ENCODE measurements at places on chromosomes 5 and 9.

GRCh38 chr5:170478306-170478705 is 25.5 kb upstream of the KCNIP1 start:
- no peak for DNase-seq

GRCh38 chr5:132388244-132389050 is 18.9 kb downstream of the SLC22A5 start:
- no peak for DNase-seq

DNA sequence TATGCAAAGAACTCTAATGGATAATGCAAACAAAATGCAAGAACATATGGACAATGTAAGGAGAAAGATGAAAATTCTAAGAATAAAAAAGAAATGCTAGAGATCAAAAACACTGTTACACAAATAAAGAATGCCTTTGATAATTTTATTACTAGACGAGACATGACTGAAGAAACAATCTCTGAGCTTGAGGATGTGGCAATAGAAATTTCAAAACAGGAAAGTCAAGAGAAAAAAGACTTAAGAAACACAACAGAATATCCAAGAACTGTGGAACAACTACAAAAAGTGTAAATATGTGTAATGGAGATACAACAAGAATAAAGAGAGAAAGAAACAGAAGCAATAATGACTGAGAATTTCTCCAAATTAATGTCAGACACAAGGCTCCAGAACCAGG is 140.5 kb upstream of the ACOT12 start:
- DNase-seq: no peak

- DNase-seq: no peak
Observed at GRCh38 chr5:134512661-134512999, 12.8 kb upstream of the JADE2 start.

- DNase-seq: no peak
Observed at GRCh38 chr5:145941448-145942130, 5.2 kb downstream of the SH3RF2 start.

DNA sequence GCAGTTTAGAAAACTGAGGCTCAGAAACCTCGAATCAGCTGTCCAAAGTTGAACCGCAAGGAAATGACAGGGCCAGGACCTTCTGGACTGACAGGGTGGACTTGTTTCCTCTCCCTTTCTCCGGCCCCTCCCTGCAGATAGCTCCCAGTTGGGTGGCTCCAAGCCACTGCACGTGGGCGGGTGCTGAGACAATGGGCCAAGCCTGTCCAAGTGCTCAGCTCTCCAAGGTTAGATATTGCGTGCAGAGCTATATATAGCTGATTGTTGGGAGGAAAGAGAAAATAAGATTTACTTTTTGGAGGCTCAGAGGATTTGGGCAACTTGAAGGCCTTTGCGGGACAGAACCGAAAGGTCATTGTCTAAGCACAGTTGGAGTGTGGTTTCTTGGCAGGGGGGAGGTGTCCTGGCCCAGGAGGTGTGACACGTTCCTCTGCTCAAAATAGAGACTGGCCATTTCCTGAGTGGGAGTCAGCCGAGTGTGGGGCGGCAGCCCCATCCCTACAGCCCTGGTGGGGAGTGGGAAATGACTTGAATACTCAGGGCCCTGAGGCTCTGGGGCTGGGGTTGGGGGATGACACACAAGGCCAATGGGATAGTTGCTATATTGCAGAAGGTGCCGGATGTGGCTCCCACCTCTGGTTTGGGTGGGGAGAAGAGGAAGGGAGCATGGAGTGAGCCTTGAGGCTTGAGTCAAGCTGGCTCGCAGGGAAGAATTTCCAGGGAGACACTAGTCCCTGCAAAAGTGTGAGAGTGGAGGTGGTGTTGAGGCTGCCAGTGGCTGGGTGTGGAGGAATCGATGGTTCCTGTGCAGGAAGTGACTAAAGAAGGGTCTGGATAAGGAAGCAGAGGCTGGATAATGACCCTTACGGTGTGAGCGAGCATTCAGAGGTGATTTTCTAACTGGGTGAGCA is 44.4 kb upstream of the SMAD5 start:
- no peak for DNase-seq

DNA sequence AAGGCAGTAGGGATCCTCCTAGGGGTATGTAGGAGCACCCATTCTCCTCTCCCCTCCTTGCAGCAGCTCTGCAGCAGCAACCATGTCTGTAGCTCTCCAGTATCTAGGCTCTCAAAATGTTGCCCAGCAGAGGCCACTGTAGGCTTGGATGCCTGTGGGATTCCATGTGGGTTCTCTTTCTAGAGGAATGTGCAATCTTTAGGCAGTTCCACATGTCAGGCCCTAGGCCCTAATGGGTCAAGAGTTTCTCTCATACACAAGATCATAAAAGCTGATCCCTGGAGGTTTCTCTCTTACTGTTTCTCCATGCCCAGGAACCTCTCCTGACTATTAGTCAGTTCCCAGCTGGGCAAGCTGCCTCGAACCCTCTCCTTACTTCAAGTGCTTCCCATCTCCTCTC is 215.8 kb downstream of the FRMD3 start:
- no peak for DNase-seq

DNA sequence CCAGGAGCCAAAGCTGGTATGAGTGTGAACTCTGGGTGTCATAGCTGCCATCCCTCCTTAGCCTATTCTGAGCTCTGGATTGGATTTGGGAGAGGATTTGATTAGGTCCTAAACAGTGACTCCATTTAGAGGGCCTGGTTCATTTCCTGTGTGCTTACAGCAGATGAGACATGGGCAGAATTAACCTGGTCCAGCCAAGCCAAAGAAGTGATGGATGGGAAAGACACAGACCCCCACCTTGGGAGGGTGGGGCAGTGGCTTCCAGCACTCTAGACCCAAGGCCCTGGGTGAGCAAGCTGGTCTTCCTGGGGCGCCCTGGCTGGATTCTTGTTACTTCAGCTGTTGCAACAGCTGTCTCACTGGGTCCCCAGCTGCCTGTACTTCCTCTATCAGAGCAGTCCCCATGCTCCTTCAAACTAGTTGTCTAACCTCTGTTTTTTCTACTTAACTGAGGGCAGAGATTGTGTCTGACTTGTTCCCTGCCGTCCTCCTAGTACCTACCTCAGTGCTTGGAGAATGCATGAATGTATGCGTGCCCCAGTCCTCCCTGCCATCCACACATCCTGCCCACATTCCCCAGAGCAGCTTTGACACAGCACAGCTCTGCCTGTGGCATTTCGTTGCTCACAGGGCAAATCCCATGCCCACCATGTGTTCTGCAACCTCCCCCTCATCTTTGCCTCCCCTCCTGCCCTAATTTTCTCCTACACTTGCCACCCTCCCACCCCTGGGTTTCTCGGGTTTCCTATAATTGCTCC is 115.9 kb downstream of the RGS3 start:
- no peak for DNase-seq

- DNase-seq: no peak
Observed at GRCh38 chr9:89025553-89025952, 34.3 kb downstream of the S1PR3 start.

DNA sequence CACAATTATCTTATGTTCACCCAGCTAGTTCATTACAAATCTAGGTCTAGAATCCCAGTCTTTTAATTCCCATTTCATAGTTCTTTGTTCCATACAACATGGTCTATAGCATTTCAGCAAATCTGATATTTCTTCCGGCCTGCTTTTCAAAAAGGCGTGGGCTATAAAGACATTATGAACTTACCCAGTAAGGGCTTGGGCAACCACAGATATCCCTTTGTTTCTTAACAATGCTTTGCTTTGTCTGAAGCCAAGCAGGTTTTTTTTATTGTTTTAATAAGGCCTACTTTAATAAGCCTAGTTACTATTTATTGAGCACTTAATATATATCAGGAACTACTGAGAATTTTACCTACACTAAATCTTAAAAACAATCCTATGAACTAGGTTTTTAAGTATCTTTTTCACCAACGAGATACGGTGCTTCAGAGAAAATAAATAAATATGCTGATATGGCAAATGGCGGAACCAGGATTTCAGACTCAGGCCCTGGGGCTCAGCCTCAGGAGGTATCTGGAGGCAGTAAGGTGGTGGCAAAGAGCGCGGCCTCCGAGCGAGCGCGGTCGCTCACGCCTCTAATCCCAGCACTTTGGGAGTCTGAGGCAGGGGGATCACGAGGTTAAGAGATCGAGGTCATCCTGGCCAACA is 29.7 kb downstream of the PCA3 start:
- no peak for DNase-seq

GRCh38 chr9:86598411-86599239 is 244.4 kb upstream of the TUT7 start:
- no peak for DNase-seq

GRCh38 chr5:187617-188451 is 3.5 kb upstream of the LRRC14B start:
- DNase-seq: no peak

- no peak for DNase-seq
Observed at GRCh38 chr9:74729136-74729695, 158.5 kb downstream of the TRPM6 start.

- no peak for DNase-seq
Observed at GRCh38 chr9:83456226-83456625, 82.0 kb downstream of the FRMD3 start.

DNA sequence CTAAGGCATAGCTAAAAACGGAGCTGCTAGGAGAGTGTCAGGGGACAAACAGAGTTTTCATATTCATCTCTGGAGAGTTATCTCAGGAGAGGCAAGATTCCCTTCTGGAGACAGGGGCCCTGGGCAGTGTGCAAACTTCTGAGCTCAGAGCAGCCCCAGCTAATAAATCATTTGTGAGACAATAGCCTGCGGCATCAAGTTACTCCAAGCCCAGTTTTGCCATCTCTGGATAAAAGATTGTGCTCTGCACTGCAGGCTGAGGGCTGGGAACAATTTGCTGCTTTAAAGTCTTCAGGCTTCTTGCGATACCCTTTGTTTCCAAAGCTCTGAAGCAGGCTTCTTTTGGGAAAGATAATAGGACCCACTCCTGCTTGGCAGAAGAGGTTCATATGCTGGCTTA is 164.3 kb upstream of the BRINP1 start:
- no peak for DNase-seq

DNA sequence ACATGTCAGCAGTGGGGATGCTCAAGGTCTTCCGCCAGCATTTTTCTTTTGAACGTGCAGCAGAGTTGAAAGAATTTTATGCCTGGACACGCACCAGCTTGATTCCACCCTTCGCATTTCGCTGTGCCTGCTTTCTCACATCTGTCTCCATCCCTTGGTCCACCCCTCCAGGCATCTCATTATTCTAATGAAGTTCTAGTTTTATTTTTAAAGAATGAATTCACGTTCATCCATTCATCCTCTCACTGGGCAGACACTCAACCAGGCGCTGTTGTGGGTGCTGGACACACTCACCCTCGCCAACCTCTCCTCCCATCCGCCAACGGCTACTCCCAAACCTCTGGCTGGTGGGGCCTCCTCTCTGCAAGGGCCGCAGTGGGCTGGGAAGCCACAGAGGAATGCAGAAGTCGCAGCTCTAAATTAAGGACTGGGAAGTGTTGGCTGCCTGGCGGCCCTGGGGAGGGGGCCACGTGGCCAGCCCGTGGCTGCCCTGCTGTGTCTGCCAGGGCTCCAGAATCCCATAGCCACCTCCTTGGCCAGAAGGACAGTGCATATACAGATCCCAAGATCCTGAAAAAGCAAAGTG is 6.7 kb downstream of the SUSD3 start:
- no peak for DNase-seq

DNA sequence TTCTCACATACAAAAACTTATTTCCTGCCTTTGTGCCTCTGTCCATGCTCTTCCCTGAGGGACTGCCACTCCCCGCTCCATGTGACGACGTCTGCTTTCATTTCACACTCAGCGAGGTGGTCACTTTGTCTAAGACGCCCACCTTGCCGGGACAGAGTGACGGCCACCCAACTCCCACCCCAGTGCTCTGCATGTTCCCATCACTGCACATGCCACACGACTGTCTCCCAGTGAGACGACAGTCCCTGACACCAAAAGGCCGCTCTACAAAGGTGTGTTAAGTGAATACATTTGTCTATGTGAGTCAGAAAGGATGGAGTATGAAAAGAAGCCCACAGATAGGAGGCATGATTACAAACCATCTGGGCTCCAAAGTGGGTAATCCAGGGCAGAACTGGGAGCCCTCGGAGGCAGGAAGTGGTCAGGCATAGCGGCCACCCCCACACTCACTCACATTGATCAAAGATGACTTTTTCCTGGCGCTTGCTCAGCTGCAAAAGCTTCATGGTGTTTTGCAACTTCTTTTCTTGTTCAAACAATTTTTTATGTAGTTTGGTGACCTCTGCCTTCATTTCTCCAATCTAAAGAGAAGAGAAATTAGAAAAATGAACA is 185.8 kb downstream of the CDK5RAP2 start:
- DNase-seq: peak; percentile 13

GRCh38 chr5:2276101-2276500 is 393.4 kb upstream of the IRX4 start:
- DNase-seq: no peak

GRCh38 chr9:121851641-121852091 is 200.2 kb downstream of the DAB2IP start:
- DNase-seq: no peak

DNA sequence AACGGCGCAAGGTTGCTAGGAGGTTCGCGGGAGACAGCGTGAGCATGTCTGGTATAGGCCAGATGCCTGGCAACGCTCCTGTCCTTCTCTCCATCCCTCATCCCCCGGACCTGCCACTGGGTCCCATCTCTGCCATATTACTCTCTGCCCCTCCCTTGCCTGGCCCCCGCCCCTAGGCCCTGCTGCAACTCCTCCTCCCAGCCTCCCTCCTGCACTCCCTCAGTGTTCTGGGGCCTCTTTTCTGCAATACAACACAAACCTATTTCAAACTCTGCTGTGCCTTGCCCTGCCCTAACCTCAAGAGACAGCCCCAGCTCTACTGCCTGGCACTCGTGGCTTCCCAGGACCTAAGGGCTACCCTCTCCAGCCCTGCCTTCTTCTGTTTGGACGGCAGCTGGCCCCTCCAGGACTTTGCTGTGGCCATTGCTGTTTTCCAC is 8.9 kb upstream of the DBN1 start:
- DNase-seq: no peak

- DNase-seq: no peak
Observed at GRCh38 chr5:1055896-1056610, 47.5 kb downstream of the NKD2 start.

- DNase-seq: no peak
Observed at GRCh38 chr5:127001621-127002296, 28.6 kb downstream of the MARCHF3 start.

GRCh38 chr9:137232101-137232500 is 1.4 kb downstream of the SLC34A3 start:
- no peak for DNase-seq

GRCh38 chr9:137319739-137320551 is 17.9 kb upstream of the NRARP start:
- DNase-seq: no peak

DNA sequence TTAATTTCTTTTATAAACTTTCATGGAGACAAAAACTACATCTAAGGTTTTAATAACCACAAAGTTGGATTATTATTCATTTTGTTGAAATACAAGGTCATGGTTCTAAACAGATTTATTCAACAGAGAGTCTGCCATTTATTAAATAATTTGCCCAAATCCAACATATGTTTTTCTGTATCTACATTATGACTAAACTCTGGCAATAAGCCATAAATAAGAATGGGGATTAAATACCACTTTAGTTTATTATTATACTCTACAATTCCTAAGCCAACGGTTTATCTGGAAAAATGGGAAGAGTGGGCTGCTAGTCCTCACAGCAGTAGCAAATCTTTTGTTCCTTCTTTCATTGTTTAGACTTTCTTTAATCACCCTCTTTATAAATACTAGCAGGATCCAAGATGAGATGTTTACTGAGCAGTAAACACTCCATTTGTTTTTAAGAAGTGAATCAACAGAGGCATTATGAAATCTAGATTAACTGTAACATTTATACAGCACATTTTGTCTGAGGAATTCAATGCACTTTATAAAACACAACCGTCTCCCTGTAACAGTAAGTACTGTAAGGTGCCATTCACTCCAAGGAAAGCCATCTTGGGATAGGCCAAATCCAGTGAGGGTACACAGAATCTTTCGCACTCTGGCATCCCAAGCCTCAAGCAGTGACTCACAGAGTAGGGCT is 89.7 kb downstream of the DROSHA start:
- no peak for DNase-seq

Measured in CD4-positive, alpha-beta memory T cell (primary cell).